ACHN (cell line): ENCODE measurements at places on chromosomes 4 and X.
A peak's percentile ranks its signal among the peaks of the same experiment; 100 is the strongest.

DNA sequence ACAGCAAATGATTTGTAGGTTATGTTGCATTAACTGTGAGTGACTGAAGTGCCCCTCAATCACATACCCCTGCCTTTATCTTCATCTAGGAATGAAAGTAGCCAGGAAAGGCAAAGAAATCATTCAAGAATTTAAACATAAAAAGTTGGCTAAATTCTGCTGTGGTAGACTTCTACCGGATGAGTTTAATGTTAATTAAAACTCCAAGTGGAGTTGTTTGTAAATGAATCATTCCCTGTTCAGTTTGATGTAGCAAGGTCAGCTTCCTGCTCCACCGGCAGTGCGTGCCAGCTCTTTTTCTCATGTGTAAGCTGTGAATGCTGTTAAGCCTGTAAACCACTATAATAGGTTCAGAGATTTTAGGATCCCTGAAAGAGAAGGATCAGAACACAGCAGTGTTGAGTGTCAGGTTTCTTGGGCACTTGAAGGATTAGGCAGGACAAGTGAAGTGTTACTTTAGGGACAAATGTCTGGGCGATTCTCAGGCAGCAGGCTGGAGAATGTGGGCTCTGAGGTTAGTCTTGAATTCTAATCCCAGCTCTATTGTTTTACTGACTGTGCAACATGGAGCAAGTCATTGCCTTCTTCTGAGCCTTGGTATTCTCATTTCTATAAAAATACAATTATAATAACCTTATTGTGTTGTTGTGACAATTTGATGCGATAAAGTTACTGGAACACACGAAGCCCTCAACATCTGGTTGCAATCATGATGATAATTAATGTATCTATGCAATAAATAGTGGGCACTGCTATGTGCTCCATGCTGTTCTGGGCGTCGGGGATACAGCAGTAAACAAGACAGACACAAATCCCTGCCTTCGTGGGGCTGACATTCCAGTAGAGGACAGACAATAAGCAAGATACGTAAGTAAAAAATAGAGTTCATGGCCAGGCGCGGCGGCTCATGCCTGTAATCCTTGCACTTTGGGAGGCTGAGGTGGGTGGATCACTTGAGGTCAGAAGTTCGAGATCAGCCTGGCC lies 112.0 kb downstream of the SHROOM3 start:
- DNase-seq = peak; percentile 57

DNA sequence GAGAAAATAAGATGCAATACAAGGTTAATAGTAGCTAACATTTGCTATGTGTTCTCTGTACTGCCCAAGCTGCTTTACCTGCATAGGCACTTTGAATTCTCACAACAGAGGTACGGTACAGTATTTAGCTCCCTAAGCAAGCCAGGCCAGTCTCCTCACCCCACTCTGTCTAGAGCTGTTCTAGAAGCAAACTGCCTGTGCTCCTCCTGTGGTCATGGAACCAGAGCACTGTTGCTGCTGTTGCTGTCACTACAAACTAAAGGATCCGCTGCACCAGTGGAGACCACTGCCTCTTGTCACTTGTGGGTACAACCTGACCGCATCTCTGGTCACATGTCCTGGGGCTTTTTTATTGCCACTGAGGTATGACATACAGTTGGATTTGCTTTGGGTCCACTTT lies 19.6 kb downstream of the ZNF330 start:
- DNase-seq = no peak

GRCh38 chr4:67091673-67092072 lies 453.6 kb downstream of the CENPC start:
- no peak for DNase-seq

DNA sequence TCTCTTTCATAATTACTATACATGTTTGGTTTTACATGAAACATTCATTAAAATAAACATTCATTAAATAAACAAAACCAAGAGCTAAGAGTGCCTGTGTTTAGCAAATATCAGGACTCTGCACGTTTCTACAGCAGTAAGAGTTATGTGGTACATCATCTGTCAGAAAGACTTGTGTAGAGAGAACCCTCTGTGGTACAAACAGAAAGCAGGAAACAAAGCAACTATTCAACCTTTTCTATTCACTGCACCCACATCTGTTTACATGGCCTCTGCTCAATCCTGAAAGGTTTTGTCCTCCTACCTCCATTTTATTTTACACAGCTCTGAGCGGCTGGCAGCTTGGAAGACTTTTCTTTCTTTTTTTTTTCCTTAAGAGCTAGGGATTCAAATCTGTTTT lies 90.7 kb upstream of the PCDH18 start:
- DNase-seq = no peak

- DNase-seq = no peak
Measured at GRCh38 chr4:43732829-43733426, 715.7 kb downstream of the KCTD8 start.

DNA sequence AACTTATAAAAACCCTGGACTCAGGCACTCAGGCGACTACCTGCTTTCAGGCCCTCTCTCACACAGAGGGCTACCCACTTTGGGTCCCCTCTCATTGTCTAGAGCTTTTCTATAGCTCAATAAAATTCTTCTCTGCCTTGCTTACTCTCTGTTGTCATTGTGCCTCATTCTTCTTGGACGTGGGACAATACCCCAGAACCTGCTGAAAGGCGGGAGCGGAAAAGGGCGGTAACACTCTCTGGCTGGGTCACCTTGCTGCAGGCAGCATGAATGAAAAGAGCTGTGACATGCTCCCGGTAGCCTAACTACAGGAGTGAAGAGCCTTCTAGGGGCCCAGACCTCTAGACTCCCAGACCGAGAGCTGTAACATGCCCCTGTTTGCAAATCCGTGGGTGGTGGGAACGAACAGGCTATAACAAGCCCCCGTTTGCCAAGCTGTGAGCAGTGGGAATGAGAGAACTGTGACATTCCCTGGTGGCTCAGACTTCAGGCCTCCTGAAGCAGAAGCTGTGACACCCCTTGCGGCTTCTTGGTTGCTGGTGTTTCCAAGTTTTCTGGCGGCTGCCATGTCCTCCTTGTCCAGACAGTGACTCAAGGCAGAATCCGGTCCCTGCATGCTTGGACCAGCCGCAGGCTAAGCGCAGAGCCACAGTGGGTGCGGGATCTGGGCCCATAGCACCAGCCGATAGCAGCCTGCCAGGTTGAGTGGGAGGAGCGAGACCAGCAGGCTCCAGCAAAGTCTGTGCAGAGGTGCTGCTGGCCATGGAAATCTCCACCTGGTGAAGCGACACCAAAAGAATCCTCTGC lies 684.6 kb downstream of the ARAP2 start:
- no peak for DNase-seq

DNA sequence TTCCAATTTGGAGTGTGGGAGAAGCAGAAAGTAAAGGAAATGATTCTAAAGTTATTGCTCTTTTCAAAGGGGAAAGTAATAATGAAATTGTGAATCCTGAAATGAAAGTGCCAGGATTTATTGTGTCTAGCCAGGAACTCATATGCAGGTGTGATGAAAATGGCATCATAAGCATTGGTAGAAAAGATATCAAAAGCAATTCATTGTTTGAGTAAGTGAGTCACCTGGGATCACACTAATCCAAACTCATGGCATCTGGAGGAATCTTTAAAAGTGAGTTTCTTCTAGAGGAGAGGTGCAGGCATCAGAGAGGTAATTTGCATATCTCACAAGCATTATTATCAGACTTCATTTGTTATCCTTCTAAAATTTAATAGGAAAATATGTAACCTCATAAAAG lies 84.7 kb downstream of the LARP7 start:
- DNase-seq = no peak

DNA sequence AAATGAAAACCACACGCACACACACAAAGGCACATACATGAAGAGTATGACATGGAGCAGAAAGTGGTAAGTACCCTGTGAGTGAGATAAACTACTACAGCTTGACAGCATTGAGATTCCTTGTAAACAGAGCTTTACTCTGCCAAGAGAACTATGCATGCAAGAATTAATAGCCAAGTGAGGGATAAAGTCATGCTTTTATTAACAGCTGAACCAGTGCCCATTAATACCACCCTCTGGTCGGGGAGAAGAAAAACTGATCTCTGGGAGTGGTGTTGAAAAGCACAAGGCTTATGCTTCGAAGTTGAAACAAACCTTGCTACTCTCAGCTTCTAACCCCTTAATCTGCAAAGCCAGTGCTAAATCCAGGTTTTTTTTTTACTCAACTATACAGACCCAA lies 95.9 kb upstream of the C1QTNF7 start:
- no peak for DNase-seq
